Dermis blood vessel endothelial cell (primary cell): ENCODE measurements at places on chromosomes 13 and 19.
A peak's percentile ranks its signal among the peaks of the same experiment; 100 is the strongest.

GRCh38 chr19:5837761-5838352 is 1.6 kb downstream of the FUT6 start:
- DNase-seq = no peak

DNA sequence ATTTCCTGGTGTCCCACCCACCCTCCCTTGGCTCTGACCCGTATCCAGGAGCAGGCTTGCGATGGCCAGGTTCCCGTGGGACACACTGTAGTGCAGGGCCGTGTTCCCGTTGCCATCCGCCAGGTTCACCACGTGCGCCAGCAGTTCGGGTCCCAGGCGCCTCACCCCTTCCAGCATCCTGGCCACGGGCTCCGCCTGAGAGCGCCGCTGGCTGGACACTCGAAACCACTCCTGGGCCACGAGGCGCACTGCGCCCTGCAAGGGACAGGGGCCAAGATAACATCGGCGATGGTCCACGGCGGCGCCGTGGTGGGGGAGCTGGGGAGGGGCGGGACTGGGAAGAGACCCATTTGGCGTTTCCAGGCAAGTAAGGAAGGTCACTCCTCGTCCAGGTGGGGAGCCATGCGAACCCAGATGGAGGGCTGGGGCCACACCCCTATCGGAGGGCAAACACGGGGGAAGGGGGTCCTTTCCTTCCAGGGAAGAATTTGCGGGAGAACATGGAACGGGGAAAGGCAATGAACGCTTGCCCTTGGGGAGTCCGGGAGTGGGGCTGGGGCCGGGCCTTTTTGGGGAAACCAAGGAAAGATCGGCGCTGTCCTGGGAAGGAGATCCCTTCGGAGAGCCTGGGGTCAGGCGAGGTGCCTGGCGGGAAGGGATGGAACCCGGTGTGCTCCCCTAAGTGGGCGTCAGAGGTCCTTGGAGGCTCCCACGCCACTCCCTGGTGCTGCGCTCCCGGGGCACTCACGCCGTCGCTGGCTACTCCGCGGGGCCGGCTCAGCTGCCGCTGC is 9.9 kb downstream of the KANK3 start:
- DNase-seq = no peak

DNA sequence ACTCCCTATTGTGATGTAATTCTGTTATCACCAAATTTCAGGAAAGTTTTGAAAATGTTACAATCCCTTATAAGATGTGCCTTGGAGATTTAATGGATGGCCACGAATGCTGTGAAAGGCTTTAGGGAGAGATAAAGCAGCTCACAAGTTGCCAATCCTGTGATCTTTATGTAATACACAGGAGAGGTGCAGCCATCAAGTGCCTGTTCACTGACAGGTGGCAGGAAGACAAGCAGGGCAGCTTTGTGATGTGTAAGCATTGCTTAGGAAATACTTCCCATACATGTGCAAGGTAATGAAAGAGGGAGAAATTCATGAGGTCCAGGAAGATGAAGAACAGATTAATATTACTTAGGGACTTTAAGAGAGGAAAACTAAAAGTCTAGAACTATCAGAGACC is 628.8 kb downstream of the SLITRK6 start:
- DNase-seq = no peak

DNA sequence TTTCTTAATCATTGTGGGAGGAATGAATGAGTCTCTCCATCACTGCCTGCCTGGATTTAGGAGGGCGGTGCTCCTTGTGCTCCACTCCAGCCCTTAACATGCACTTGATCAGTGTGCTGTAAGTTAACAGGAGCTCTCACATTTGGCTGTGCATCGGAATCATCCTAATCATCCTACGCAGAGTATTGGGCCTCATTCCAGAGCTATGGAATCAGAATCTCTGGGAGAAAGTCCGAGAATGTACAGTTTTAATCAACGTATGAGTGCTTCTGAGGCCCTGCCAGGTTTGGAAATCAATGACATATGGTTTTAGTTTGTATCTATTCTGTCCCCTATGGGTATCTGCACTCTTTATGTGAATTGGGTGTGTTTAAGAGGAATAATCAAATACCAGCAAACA is 34.9 kb upstream of the DCLK1 start:
- DNase-seq = no peak

- no peak for DNase-seq
Measured at GRCh38 chr19:45041125-45041524, 2.3 kb downstream of the CLASRP start.

DNA sequence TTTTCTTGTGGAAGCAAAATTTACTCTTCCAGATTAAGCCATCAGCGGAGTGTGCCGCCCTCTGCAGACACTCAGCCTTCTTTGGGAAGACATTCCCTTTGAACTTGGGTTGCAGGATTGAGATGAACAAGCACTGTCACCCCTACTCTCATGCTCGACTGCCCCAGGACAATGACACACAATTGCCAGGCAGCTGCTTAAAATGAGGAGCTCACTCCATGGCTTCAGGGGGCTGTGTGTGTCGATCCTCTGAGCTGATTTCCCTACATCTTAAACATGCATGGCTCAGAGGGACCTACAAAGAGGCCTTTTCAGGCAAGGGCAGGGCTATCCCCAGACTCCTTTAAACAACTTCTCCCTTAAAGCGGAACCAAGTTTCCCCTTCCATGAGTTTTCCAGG is 107.5 kb upstream of the MBNL2 start:
- no peak for DNase-seq

GRCh38 chr13:81302125-81302524 is 961.2 kb upstream of the SPRY2 start:
- DNase-seq = no peak

DNA sequence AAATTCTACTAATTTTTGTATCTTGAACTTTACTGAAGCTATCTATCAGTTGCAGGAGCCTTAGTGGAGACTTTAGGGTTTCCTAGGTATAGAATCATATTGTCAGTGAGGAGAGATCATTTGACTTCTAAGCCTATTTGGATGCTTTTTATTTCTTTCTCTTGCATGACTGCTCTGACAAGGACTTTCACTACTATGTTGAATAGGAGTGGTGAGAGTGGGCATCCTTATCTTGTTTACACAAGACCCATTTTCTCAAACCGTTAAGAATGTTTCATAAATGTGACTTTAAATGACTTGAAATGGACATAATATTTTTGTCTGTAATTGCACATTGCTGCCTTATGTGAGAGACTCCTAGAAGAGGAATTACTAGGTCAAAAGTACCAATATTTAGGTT is 17.9 kb upstream of the CSNK1A1L start:
- no peak for DNase-seq

DNA sequence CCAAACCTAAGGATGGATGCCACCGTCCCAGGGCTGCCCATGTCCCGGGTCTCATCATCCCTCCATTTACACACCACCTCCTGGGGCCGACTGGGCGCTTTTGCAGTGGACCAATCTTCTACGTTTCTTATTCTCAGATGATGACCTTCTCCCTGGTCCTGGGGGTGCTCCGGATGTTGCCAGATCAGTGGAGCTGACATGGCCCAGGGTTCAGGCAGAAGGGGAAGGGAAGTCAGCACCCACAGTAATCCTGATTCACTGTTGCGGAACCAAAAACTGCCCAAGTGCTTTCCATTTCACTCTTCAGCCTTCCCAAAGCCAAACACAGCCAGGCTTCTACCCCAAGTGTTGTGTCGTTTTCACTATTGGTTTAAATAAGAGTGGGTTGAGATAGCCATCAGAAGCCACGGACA is 29.8 kb downstream of the RAB20 start:
- DNase-seq = no peak

DNA sequence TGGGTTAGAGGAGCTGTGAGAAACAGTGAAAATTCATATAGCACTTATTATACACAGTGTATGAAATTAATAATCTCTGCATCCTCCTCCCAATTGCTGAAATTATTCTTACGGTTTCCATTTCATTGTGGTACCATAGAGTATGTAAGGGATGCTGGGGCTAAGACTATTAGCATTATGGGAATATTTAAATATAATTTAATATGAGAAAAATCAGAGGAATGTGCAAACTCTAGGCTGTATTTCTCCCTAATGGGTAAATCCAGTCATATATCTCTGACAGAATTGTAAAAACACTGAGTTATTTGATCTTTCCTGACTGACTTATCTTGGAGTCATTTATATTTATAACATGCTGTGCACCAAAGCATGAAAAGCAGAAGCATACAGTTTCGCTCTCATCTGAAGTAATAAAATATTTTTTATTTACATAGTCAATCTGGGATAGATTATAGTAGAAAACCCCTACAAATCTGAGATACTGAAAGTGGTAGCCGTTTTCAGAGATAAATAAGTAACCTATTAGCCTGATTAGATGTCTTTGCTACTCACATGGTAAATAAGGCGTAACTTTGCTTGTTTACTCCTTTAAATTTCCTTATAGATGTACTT is 34.9 kb downstream of the LRCH1 start:
- no peak for DNase-seq

- peak; percentile 79 for DNase-seq
Measured at GRCh38 chr13:57624565-57625435, 6.7 kb upstream of the PCDH17 start.

DNA sequence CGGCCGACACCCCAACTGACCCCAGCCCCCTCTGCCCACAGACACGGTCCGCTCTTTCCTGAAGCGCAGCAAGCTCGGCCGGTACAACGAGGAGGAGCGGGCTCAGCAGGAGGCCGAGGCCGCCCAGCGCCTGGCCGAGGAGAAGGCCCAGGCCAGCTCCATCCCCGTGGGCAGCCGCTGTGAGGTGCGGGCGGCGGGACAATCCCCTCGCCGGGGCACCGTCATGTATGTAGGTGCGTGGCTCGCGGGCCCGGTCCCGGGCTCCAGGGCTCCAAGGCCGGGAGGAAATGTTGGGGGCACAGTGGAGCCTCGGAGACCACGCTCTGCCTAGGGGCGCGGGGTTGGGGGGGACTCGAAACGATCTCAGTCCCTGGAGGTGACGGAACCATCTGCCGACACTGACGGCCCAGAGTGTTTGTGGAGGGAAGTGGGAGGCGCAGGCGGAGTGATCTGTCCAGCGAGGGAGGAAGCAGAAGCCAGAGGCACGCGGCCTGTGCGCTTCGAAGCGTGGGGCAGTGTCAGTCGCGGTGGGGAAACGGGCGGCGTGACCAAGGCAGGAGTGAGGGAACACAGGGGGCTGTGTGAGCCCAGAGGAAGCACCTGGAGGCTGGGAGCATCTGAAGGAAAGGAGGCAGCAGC is 6.3 kb downstream of the TBCB start:
- no peak for DNase-seq

DNA sequence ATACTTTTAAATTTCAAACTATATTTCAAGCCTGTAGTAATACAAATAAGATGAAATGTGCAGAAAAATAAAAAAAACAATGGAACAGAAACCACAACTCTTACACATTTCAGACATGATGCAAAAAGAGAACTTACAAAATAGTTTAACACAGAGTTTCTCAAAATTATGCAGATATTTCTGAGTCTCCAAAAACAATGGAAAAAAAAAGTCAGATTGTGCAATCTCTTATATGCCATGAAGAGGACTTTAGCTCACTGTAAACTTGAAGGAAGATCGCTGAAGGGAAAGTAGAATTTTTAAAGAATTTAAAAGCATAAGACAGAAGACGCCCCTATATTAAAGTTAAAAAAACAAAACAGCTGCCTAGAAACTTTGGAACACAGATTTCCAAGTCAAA is 20.4 kb downstream of the ZNF708 start:
- no peak for DNase-seq

DNA sequence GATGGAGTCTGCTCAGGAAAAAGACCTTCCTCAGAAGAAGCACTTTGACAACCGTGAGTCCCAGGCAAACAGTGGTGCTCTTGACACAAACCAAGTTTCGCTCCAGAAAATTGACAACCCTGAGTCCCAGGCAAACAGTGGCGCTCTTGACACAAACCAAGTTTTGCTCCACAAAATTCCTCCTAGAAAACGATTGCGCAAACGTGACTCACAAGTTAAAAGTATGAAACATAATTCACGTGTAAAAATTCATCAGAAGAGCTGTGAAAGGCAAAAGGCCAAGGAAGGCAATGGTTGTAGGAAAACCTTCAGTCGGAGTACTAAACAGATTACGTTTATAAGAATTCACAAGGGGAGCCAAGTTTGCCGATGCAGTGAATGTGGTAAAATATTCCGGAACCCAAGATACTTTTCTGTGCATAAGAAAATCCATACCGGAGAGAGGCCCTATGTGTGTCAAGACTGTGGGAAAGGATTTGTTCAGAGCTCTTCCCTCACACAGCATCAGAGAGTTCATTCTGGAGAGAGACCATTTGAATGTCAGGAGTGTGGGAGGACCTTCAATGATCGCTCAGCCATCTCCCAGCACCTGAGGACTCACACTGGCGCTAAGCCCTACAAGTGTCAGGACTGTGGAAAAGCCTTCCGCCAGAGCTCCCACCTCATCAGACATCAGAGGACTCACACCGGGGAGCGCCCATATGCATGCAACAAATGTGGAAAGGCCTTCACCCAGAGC is 16.2 kb upstream of the ZNF544 start:
- no peak for DNase-seq

DNA sequence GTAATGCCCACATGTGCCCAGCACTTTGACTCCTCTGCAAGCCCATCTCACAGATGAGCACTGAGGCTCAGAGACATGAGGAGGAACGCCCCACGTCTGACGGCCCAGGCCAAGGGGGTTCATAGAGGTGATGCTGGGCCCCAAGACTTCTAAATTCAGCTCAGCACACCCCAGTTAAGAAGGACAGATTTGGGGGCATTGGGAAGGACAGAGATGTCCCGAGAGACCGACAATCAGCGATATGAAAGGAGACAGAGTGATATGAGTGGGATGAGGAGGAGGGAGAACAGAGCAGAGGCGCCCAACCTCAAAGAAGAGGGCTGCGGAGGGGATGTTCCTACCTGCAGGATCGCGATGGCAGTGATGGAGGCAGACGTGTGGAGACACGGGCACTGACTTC is at the start of gene CNFN:
CNFN (minus strand) TSS at position 399 of the 400 bp plus-strand sequence. CDS start 1,260 bp downstream, outside the sequence.
- no peak for DNase-seq

GRCh38 chr19:40549007-40549708 is 27.5 kb upstream of the SHKBP1 start:
- peak; percentile 73 for DNase-seq

DNA sequence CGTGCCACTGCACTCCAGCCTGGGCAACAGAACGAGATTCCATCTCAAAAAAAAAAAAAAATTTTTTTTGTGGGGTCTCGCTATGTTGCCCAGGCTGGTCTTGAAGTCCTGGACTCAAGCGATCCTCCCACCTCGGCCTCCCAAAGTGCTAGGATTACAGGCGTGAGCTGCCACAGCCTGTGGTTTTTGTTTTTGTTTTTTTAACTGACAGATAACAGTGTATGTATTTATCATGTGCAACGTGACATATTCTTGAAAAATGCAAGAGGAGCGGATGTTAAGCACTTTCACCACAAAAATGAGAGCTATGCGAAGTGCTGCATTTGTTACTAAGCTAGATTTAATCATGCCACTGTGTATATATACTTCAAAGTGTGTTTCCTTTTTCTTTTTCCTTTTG is 49.0 kb downstream of the ARHGEF18 start:
- no peak for DNase-seq

GRCh38 chr19:56076498-56076897 is 44.6 kb downstream of the ZNF787 start:
- peak; percentile 79 for DNase-seq
